ENCODE measurements at places on chromosomes 1 and 21. TPM values are rescaled to one million over a fixed set of nuclear protein-coding genes. Genes with fewer than 3 reads are reported as not detected.

The PADI2 gene
- total RNA-seq, result 3.8 TPM

The IFT25 gene
- 31.7 TPM for total RNA-seq

The KRTAP21-2 gene
- total RNA-seq, result not detected

The EDN2 gene
- total RNA-seq, result 0.46 TPM

The IQCC gene
- 4.8 TPM for total RNA-seq

The ZNF648 gene
- total RNA-seq, result not detected

The ALX3 gene
- total RNA-seq, result not detected

The C1orf50 gene
- total RNA-seq, result 2.0 TPM
